NCI-H510A treated with DMSO at 0.1 percent for 48 hours (cell line): ENCODE measurements at places on chromosomes 16 and 17.

GRCh38 chr17:17015230-17015629 is 27.0 kb upstream of the MPRIP start:
- no peak for DNase-seq

DNA sequence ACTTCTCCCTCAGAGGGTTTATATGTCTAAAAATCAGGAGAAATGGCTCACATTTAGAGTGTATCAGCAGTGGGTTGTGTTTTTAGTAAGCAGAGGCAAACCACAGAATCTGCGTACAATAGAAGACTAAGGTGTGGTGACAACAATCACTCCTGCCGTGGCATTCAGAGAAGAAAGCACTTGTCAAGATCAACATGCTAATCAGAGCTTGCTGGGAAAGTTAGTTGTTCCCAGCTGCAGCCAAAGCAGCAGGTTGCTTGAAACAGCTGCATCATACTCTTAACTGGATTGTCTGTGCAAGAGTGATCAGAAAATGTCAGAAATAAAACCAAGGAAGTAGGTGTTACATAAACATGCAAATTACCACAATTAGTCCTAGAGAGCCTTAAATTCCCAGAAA is 616.4 kb downstream of the CDH8 start:
- no peak for DNase-seq

DNA sequence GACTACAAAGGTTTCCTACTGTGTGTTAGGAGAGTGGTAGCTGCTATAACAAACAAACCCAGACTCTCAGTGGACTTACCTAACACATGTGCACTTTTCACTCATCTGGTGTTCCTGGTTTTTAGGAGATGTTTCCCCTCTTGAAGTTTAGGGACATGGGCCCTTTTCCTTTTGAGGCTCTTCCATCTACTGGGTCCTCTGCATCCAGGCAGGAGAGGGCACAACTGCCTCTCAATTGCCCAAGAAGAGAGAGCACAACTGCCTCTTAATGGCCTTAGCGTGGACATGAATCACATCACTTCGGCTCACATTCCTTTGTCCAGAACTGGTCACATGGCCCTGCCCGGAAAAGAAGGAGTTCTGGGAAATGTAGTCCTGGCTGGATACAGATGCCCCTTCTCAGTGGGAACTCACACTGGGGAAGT is 9.8 kb upstream of the TNRC6C start:
- no peak for DNase-seq

DNA sequence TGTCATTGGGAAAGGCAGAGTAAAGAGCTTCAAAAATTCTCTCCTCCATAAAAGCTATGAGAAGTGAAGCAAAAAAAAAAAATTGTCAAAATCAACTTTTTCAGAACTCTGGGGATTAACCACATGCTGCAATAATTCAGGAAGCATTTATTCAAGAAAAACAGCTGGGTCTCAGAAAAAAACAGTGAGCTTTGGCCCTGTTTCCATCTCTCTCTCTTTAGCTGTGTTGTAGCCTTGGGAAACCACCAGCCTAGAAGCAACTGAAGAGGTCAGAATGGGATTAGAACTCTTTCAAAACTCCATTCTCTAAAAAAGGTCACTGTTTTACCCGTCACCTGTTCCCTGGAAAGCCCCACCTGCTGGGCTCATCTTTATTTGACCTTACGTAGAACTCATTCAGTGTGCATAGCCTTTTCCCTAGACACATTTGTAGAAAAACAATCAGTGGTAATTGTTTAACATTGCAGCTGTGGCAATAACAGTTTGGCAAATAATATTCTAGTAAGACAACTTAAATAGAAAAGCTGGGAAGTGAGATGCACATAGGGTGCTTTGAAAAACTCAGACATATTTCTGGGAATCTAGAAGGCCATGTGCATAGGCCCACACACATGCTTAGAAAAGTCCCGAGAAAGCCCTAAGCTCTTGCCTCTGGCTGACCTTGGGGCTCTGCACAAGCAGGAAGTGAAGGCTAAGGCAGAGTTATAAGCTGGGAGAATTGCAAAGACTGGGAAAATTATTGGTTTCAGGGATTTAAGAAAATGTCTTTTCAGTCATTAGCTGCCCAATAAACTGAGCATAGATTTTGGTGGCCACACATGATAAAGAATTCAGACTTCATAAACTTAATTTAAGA is 18.0 kb downstream of the SLC5A11 start:
- DNase-seq, result no peak

DNA sequence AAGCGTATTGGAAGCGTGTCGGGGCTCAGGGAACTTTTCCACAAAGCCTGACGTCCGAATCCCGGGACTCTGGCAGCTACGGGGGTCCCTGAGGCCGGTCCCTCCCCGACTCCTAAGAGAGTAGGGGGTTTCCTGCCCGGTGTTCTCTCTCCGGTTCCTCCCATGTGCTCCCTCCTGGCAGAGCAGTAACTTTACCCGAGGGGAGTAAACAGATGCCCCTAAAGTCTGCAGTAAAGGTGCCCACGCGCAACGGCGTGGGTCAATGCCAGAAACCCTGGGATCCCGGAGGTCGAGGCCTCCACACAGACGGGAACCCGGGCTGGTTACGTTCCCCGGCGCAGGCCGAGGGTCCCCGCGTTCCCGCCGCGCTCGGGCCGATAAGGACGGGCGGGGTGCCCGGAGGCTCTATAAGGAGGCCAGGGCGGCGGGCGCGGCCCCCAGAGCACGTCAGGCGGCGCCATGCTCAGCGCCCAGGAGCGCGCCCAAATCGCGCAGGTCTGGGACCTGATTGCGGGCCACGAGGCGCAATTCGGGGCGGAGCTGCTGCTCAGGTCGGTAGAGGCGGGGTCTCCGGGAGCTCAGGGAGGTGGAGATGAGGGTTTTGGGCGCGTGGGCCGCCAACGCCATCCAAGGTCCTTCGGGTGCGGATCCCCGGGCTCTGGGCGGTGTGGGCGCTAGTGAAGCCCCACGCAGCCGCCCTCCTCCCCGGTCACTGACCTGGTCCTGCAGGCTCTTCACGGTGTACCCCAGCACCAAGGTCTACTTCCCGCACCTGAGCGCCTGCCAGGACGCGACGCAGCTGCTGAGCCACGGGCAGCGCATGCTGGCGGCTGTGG is at the start of gene HBM:
HBM (plus strand) TSS at position 440 of the 836 bp plus-strand sequence; CDS start at position 460, 20 bp downstream.
- DNase-seq, result no peak
